Thyroid gland (tissue), 4 donors: ENCODE measurements at places on chromosomes 3 and 15.

GRCh38 chr15:68729789-68730411 lies 90.8 kb downstream of the ANP32A start:
- DNase-seq, result peak; percentile 71

DNA sequence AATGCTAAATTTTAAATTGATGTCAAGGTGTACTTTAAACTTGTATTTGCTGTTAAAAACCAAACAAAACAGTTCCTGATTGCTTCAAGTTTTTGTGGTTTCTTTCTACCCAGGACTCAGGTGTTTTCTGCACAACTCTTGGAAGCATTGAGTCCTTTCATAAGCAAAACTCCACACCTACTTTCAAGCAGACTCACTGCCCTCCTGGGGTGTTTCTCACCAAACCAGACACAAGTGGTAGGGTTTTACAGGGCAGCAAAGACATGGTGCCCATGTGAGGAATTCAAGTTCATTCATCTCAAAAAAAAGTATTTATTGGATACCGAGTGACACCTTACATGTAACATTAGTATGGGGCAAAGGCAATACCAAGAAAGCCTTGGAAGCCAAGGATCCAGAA lies 146.7 kb upstream of the BNIP2 start:
- DNase-seq, result no peak

- no peak for DNase-seq
Observed at GRCh38 chr3:74897006-74897405, 282.5 kb upstream of the CNTN3 start.

DNA sequence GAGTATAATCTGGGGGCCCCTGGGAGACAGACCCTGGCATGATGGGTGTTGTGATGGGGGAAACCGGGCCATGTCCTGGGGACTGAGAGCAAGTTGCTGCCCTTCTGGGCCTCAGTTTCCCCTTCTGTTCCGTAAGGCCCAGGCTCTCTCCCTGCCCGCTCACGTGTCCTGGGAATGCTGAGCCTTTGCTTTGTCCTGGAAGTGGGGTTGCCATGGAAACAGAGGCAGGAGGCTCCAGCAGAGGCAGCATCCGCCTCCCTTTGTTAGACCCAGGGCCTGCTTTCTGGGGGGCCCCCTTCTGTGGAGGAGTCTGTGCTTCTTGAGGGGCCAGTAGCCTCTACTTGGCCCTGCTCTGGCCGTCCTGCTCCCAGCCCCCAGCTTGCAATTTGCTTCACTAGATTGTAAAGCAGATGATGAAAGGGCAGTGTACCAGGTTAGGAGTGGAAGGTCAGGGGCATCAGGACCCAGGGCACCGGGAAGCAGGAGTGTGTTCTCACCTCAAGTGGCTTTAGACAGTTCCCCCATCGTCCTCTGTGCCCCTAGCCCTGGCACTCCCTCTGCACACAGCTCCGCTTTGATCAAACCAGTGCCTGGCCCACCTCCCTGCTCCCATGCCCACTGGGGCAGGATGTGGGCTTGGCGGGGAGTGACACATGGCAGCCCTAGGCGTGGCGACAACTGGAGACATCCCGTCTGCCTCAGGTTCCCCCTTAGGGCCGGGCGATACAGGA lies 105.6 kb downstream of the FBLN2 start:
- DNase-seq, result no peak

GRCh38 chr3:142319912-142320311 lies 94.5 kb upstream of the GK5 start:
- DNase-seq, result no peak

- no peak for DNase-seq
Observed at GRCh38 chr15:62881056-62881455, 161.5 kb upstream of the TPM1 start.

- DNase-seq, result no peak
Observed at GRCh38 chr3:10845001-10845761, 29.2 kb downstream of the SLC6A11 start.

GRCh38 chr15:89149501-89150101 lies 61.3 kb downstream of the ABHD2 start:
- peak; percentile 19 for DNase-seq

- no peak for DNase-seq
Observed at GRCh38 chr3:155519078-155519477, 225.6 kb upstream of the STRIT1 start.
